Vagina (tissue), 2 donors: ENCODE measurements at places on chromosomes 13 and 19.

DNA sequence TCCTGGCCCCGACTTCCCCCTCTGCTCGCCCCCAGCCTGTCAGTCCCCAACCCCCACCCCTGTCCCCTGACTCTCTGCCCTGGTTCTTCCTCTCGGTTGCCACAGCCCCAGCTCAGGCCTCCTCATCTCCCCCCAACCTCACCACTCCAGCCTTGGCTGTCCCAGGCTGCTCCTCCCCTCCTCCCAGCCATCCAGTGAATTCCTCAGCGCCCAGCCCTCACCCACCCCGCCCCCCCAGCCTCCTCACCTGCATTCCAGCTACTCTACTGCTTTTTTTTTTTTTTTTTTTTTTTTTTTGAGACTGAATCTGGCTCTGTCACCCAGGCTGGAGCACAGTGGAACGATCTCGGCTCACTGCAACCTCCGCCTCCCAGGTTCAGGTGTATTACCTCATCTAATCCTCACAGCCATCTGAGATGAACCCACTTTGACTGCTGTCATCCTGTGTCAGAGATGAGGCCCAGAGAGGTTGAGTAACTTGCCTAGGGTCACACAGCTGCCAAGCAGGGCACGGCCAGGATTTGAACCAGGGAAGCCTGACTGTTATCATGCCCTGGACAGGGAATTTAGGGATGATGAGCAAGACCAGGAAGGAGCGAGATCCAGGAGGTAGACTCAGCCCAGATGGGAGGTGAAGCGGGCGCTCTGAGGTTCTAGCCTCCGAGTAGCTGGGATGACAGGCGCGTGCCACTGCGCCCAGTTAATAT, 2.6 kb downstream of the SULT2B1 start:
- DNase-seq = no peak

DNA sequence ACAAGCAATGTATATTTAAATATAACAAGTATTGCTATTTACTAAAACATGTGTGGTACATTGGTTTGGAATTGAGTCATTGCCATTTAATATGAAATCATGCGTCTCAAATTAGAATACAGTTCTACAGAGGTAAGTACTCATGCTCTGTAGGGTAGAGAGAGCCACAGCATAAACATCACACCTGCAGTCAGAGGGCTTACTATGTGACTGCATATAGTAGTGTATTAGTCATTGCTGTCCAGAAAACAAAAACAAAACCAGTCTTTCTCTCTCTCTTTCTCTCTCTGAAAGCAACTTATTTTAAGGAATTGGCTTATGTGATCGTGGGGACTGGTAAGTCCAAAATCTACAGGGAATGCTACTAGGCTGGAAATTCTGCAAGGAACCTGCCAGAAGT, 370.3 kb downstream of the GPC5 start:
- no peak for DNase-seq

- DNase-seq = no peak
Observed at GRCh38 chr19:13428352-13428751, 77.9 kb downstream of the CACNA1A start.

- no peak for DNase-seq
Observed at GRCh38 chr19:7373862-7374261, 25.1 kb downstream of the ARHGEF18 start.

GRCh38 chr19:53394522-53394973, 401 bp upstream of the ZNF765 start:
- DNase-seq = no peak

DNA sequence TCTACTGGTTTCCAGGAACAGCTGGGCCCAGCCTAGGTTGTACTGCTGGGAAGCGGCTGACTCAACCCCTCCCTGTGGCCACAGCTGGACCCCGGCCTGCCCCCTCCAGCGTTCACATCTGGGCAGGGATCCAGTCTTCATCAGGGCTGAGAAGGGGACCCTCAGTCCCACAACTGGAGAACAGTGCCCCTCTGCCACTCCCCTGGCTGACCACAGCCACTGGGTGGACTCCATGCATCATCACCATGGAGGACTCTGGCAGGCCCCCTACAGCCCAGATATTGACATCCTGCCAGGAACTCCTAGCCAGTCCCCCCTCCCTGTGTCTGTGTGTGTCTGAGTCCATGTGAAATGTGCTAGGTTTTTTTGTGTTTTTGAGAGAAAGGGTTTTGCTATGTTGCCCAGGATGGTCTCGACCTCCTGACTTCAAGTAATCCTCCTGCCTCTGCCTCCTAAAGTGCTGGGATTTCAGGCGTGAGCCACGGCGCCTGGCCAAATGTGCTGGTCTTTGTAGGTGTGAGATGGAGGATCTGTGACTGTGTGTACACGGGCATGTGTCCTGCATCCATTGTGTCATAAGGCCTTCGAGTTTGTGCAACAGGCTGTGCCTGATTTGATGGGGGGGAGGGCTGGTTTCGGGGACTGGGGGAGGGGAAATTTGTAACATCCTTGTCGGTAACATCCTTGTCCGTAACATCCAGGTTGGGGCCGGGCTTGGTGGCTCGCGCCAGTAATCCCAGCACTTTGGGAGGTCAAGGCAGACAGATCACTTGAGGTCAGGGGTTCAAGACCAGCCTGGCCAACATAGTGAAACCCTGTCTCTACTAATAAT, 4.0 kb upstream of the HOOK2 start:
- DNase-seq = no peak

- no peak for DNase-seq
Observed at GRCh38 chr13:22648320-22648801, 532.4 kb upstream of the SGCG start.
